ENCODE measurements at places on chromosomes 16 and 17. TPM values are rescaled to one million over a fixed set of nuclear protein-coding genes. Genes with fewer than 3 reads are reported as not detected.

DNA sequence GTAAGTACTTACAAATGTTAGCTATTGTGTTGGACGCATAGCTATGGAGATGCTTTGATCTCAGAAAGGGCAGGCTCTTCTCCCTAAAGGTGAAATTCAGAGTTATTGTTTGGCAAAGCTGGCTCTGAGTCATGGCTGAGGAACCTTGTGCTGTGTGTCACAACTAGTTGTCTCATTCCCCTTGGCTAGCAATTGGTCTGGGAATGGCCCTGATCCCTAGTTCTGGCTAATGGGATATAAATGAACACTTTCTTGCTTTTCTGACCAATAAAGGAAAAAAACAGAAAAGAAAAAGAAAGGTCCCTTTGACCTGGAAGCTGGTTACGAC is 210.6 kb downstream of the MAP2K4 start:
- no peak for DNase-seq

DNA sequence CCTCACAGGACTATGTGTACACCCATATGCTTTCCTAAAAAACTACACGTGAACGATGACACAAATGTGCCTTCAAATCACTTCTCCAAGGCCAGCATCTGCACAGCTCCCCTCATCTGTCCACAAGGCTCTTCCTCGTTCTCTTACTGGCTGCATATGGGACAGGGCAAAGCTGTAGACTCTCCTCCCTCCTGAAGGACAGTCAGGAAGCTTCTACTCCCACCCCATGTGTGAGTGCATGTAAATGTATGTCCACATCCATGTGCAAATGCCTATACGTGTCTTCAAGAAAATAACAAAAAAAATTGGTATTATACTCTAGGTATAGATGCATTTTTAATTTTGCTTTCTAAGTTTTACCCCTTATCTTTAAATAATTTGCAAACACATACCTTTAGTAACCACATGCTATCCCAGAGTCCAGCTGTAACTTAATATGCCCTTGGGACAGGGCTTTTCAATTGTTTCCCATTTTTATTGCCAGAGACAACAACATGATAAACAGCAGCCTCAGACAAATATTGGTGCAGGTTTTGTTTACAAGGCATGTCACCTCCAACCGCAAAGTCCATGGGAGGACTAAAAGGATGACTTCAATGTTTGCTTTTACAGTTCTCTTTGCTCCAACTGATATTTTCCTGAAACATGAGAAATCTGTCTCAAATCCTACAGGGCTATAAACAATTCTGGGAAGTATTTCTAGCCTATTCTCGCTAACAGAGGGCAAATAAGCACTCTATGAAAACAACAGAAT is 31.6 kb upstream of the FAAP100 start:
- no peak for DNase-seq

DNA sequence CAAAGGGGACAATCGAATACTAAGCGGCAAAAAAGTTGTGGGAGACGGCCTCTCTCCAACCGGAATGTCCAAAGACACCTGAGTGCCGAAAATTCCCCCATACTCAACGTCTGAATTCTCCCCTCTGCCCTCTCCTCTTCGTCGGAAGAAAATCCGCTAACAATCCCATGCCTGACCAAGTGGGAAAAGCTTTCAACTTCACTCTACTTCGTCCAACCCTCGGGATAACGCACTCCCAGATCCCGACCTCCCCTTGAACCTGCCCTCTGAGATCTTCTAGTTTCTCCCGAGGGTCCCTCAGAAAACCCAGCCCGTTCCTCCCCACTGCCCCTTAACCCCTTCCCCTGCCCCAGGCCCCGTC is 961 bp downstream of the AMFR start:
- DNase-seq, result no peak

- DNase-seq, result no peak
Measured at GRCh38 chr16:86565644-86566511, 751 bp upstream of the FOXC2 start.

- DNase-seq, result no peak
Measured at GRCh38 chr16:1045993-1046911, 26.3 kb upstream of the SSTR5 start.

GRCh38 chr16:10154389-10154788 is 27.8 kb downstream of the GRIN2A start:
- DNase-seq, result no peak

DNA sequence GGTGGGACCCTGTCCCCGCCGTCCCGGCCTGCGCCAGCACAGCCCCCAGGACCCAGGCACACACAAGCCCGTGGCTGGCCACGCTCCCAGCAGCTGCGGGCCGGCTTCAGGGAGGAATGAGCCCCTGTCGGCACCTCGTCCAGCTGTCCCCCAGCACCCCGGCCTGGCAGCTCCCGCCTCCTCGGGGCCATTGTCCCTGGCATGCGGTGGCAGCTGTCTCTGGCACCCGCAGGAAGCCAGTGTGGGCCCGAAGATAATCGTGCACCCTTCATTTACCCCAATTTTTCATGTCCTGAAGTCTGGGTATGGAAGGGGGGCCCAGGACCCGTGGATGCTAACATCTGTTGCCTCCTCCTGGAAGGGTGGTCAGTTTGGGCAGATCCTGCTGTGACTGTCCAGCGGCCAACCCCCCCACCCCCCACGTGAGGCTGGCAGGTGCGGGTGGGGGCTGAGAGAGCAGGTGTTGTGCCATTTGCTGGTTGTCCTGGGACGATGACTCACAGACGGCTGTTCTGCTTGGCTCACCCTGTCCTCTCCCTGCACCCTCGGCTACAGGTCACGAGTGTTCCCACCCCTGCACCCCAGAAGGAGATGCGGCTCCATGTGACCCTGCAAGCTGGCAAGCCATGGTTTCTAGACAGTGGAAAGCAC is 4.0 kb upstream of the LMF1 start:
- no peak for DNase-seq

- no peak for DNase-seq
Measured at GRCh38 chr16:66069587-66069986, 296.9 kb upstream of the CDH5 start.

DNA sequence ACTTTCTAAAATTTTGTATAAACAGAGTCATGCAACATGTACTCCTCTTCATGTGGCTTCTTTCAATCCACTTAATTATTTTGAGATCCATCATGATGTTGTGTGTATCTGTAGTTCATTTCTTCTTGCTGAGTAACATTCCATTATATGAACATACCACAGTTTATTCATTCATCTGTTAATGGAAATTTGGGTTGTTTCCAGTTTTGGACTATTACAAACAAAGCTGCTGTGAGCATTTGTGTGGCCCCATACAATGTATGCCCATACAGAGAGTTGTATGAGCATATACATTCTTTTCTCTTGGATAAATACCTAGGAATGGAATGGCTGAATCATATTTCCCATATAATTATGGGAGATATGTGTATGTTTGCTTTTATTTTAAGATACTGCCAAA is 85.6 kb downstream of the CLEC16A start:
- no peak for DNase-seq

- no peak for DNase-seq
Measured at GRCh38 chr17:69864462-69864861, 210.6 kb upstream of the KCNJ16 start.

DNA sequence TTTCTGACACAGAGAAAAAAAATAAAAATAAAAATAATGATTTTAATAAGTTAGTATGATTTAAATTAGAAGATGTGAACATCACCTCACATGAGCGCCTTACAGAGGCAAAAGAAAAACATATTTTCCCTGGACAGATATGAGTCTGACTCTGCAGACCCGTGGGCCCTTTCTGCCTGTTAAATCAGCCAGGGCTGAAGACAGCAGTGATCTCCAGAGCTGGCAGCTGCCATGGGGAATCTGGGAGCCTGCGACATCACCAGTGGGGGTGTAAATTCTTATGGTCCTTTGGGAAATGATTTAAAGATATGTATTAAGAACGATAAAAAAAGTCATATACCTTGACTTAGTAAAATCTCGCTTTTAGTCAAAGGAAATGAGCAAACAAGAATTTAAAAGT is 65.7 kb upstream of the FOXF1 start:
- no peak for DNase-seq

MYH13 gene
- not detected for total RNA-seq

FN3KRP gene
- total RNA-seq, result 33.6 TPM

SPHK1 gene
- 10.9 TPM for total RNA-seq

DRC3 gene
- 0.18 TPM for total RNA-seq
